ENCODE measurements at places on chromosomes 3 and 15.

- DNase-seq = no peak
These were observed 230.2 kb downstream of the CPNE4 start for GRCh38 chr3:131804565-131805133.

GRCh38 chr15:60718661-60719069, 239.7 kb upstream of the ICE2 start:
- DNase-seq = no peak

DNA sequence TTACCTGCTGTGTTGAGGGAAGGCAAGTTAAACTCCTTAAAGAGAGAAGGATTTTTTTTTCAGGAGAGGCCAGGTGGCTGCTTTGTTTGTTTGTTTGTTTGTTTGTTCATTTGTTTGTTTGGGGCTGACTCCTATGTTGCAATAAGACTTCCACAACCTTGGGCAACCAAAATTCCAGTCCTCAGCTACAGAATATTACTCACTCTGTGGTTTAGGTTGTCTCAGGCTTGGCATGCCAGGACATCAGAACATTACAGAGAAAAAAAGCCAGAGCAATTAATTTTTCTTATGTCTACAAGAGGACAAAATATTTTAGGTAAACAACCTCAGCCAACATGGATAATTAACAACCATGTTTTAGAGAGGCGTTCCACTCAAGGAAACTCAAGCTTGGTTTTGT, 156.7 kb upstream of the ATP11B start:
- DNase-seq = no peak

DNA sequence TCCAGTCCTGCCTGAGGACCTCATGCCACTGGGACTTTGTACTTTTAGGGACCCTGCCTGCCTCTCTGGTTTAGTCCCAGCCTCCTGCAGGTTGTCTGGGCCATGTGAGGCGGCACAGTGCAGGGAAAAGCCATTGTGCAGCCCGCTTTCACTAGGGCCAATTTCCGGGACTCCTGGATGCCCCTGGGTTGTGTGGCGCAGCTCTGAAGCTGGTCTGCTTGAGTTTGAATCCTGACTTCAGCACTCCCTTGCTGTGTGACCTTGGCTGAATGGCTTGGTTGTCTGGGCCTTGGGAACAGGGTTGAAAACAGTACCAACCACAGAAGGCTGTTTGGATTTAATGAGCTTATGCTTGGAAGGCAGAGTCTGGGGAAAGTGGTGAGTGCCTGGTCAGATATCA, 8.3 kb downstream of the TEX264 start:
- DNase-seq = no peak

- no peak for DNase-seq
These were observed 37.7 kb downstream of the ZDHHC23 start for GRCh38 chr3:113985541-113985940.

GRCh38 chr3:56929809-56930615, 128.3 kb upstream of the ARHGEF3 start:
- no peak for DNase-seq

DNA sequence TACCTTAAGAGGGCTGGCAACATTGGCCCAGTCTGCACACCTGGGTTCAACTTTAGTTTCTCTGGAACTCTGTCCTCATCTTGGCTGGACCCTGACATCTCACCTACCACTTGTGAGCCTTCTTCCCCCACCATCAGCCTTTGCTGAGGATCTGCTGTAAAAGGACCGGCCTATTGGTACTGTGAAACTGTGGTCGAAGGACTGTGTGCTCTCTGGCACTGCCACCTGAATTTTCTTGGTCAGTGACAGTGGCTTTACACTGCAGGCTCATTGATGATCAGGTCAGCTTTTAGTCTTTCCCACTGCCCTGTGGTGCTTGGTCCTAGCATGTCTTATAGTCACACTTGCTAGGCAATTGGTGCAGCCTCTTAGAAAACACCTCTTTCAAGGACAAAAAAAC, 86.9 kb downstream of the PEX5L start:
- DNase-seq = no peak

DNA sequence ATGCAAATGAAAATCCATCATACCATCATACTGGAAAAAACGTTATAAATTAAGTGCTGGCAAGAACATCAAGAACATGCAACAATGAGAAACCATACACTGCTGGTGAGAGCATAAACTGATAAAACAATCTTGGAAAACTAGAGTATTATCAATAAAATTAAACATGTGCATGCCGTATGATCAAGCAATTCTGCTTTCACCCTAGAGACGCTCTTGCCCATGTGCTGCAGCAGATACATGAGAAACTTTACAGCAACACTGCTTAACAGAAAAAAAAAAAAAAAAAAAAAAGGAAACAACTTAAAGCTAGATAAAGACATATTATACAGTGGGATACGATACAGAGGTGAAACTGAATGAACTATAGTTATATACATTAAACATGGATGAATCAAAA, 21.8 kb downstream of the SPG11 start:
- DNase-seq = no peak

DNA sequence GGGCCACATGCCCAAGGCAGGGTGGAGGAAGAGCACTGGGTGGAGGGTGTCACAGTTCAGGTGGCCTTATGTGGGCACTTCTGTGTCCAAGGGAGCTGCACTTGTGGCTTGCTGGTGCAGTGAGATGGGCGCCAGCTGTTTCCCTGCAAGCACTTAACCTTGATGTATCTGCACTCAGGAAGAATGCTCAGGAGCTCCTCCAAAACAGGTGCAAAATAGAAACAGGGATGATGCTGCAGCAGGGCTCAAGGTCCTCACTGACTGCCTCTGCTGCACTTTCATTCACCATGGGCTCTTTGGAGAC, 151.3 kb downstream of the CADPS start:
- DNase-seq = no peak

- peak; percentile 64 for DNase-seq
These were observed 452.1 kb upstream of the KCNMB2 start for GRCh38 chr3:178083906-178084866.

DNA sequence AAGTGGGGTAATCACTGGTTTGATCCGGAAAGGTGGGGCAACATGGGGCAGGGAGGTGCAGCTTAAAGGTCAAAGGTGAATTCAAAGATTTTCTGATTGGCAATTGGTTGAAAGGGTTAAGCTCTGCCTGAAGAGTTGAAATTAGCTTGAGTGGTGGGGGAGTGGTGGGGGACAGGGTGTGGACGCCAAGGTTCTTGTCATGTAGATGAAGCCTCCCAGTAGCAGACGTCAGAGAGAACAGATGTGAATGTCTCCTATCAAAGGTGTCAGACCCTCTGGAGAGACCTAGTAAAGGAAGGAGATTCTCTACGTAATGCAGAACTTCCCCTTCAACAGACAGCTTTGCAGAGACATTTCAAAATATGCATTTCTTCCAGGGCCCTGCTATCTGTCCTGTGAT, 62.8 kb downstream of the ABCC5 start:
- DNase-seq = no peak

GRCh38 chr3:14938954-14939353, 8.4 kb upstream of the NR2C2 start:
- no peak for DNase-seq

DNA sequence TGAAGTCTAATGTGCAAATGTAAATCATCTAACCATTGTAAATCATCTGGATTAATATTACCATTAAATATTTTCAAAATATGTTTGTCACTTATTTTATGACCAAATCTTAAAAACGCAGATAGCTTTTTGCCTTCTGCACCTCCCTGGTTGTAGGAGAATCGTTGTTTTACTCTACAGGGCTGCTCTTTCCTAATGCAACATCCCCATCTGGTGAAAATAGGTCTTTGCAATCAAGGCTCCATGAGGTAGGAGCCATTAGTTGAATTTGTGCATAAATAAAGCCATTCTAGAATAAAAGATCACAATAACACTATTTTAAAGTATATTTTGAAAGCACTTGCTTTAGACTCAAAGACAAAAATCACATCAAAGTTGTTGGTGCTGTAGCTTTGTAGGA, 535.6 kb upstream of the AGTR1 start:
- DNase-seq = no peak

GRCh38 chr15:94844538-94845389, 613.4 kb downstream of the MCTP2 start:
- no peak for DNase-seq

DNA sequence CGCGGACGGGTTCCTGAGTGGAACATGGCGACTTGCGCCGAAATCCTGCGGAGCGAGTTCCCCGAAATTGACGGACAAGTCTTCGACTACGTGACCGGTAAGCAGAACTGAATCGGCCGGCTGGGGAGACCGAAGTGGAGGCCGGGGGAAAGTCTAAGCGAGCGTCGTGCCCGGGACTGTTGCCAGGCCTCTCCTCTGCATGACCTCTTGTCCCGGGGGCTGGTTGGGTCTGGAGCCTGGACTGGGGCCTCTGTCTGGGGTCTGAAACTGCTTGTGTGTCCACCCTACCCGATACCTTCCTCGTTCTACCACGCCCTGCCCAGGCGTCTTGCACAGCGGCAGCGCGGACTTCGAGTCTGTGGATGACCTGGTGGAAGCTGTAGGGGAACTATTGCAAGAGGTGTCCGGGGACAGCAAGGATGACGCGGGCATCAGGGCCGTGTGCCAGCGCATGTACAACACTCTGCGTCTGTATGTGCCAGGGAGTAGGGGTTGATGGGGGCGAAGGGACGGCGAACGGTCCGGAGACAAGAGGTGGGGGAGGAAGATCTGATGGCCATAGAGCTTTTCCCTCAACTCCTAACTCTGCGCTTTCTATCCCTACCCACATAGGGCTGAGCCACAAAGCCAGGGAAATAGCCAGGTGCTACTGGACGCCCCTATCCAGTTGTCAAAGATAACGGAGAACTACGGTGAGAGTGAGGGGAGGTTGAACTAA, at the start of gene ABCF3:
ABCF3 (plus strand) TSS at position 16 of the 718 bp plus-strand sequence; CDS start at position 25, 9 bp downstream.
- DNase-seq = no peak

DNA sequence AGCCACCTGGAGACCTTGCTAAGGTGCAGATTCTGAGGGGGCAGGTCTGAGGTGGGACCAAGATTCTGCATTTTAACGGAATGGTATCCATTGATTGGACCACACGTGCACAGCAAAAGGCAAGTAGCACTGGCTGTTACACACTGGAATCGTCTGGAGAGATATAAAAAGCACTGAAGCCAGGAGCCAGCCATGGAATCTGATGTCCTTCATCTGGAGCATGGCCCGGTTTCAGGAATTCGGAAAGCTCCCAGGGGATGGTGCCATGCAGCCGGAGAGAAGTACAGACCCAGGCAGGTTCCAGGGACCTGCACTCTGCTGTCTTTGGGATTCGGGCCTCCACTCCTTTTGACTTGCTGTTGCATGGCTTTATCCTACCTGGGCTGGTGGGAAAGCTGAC, 28.8 kb upstream of the PRR20G start:
- DNase-seq = no peak

- DNase-seq = peak; percentile 38
These were observed 14.7 kb downstream of the PAK2 start for GRCh38 chr3:196754091-196754981.

- no peak for DNase-seq
These were observed 206.7 kb upstream of the LINGO1 start for GRCh38 chr15:77839456-77839855.

DNA sequence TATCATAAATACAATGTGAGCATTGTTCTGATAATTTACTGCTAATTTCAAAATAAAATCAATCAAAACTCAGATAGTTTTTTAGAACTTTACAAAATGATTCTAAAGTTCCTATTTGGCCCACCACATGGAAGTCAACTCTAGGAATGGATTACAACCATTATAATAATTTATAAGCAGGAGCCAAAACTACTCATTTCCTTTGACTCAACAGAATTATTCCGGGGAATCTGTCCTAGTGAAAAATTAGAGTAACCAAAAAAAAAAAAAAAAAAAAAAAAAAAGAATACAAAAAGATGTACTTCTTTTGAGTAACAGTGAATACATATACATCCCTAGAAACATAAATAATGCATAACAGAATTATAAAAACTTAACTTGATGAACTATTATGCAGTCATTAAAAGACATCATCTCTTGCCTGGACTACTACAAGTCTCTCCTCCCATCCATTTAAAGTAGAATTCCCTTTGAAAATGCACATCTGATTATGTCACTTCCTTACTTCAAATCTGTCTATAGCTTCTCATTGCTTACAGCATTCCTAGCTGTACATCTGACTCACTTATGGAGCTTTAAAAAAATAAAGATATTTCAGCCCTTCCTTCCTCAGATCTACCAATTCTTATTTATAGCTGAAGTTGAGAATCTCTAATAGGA, 43.4 kb downstream of the HDGFL3 start:
- no peak for DNase-seq

DNA sequence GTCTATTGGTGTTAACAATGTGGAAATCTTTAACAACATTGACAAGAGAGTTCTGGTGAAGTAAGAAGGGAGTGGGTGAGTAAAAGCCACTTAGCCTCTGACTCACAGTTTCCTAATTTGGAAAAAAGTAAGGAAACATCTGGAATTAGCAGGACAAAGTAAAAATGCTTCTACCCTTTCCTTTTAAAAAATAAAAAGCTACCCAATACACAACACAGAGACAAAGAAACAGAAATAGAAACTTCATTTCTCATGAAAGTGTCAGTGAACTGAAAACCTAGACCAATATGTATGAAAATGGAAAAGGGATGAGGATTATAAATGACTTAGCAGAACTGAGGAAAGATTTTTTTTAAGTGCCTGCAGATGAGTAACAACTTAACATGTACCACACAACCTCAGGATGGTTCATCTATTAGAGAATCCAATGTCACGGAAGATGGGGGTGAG, 65.4 kb downstream of the SSR3 start:
- DNase-seq = no peak

DNA sequence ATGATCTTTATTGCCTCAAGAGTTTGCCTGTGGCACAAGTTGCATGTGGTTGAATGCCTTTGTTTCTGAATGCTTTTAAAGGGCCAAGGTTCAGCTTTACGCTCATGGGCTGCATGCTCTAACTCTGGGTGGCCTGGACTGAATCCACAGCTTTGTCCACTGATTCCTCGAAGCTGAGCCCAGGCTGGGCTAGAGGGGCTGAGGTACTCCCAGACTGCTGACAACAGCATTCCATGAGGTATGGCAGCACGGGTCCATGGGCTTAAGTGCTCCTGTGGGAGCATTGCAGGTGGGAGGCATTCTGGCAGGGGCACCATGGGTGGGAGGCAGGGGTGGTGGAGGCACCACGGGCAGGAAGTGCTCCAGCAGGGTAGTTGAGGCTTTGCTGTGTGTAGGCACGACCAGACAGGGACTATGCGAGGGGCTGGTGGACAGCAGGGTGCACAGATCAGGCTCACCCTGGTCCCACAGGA, 61.6 kb downstream of the GLCE start:
- DNase-seq = no peak

DNA sequence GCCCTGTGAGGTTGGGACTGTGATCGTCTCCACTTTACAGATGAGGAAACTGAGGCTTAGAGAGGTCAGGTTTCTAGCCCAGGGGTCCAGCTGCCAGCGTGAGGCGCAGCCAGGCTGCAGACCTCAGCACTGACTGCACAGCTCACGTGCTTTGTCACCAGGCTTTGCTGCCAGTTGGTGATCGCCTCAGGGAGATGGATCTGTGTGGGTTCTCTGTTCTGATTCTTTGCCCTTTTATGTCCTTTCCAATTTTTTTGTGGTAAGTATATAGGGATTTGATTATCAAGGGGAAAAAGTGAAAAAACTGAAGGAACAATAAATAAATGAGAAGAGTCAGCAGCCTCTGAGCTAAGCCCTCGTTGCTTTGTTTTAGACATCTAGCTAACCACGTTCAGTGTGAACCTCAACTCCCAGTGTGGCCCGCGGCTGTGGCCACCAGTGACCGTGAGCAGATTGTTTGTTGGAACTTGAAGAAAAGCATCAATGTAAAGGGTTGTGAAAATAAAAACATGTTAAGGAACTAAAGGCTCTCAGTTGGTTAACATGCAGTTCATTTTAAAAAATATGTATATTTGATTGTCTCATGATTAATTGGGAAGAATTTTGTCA, 117.6 kb downstream of the PDE8A start:
- DNase-seq = no peak

- DNase-seq = no peak
These were observed 311.5 kb downstream of the RORA start for GRCh38 chr15:60917461-60918145.
